Lower lobe of right lung (tissue), 2 donors: ENCODE measurements at places on chromosomes 5 and 9. TPM values are rescaled to one million over a fixed set of nuclear protein-coding genes. Genes with fewer than 3 reads are reported as not detected.

The TNC gene
- 18.5 TPM for total RNA-seq

GRCh38 chr5:56814963-56815657 lies at the start of gene MAP3K1:
TSS of gene MAP3K1 (plus strand) at chr5:56815549. CDS start at chr5:56815574, 25 bp downstream.
- DNase-seq: peak; percentile 94
- peak within 1 kb of the TSS; percentile 95 for H3K27ac ChIP-seq
- H3K4me3 ChIP-seq: peak within 1 kb of the TSS; percentile 84
- no peaks in the 10 kb centered on the region for H3K27me3 ChIP-seq
- no peaks in the 10 kb centered on the region for H3K36me3 ChIP-seq

DNA sequence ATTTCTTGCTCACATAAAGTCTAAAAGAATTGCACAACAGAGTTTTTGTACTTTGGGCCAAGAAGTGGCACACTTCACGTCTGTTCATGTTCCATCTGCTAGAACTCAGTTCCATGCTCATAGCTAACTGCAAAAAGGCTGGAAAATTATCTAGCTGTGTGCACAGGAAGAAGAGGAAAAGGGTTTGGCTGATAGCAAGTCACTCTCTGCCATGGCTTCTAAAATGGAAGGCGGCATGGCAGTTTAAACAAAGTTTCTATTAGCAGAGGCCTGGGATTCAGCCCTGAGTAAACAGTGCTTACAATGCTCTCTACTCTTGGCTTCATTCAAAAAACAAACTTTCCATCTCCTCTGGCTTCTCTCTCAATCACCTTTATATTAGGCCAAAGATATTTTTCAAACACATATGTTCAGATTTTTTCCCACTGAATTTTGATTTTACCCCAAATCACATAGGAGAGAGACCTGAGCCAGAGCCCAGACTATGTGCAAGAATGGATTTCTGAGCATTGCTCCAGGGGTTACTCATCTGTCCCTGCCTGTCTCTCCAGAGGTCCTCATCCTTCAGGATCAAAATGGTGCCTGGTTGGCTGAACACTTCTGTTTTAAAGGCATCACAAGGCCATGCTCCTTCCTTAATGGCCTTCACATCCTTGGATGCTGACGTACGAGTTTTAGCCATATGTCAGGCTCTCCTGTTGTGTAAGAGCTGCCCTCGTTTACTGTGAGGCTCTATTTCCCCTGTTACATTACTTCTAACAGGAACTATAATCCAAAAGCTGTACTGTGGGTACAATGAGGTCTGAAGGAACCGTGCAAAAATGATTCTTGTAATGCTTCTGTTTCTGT lies 226.6 kb downstream of the SAXO1 start:
- H3K4me1 ChIP-seq: no peaks in the 10 kb centered on the region
- H3K36me3 ChIP-seq: no peaks in the 10 kb centered on the region
- no peak overlapping the region for H3K27ac ChIP-seq
- DNase-seq: no peak

GRCh38 chr5:103569313-103570060 lies 6.9 kb upstream of the NUDT12 start:
- no peak for DNase-seq
- no peaks in the 10 kb centered on the region for H3K4me1 ChIP-seq

DNA sequence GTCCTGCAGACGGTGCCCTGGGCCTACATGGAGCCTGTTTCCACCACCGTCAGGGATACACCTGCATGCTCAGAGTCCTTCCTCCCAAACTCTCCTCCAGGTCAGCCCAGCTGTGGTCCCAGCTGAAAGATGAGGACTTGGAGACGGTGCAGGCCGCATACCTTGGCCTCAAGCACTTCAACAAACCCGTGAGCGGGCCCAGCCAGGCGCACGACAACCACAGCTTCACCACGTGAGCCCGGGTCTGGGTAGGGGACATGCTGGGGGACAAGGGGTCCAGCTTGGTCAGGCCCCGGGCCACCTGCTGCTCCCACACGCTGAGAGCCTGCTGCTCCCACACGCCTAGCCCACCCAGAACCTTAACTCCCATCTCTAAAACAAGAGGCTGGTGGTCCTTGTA lies 16.6 kb upstream of the CARD19 start:
- no peak overlapping the region for H3K4me3 ChIP-seq
- no peaks in the 10 kb centered on the region for H3K36me3 ChIP-seq
- peaks cover 9% of the 10 kb centered on the region for H3K4me1 ChIP-seq
- peak; percentile 34 for DNase-seq
- H3K27ac ChIP-seq: no peak overlapping the region
